ENCODE measurements at places on chromosomes 1 and 21. TPM values are rescaled to one million over a fixed set of nuclear protein-coding genes. Genes with fewer than 3 reads are reported as not detected.

The ETNK2 gene
- total RNA-seq = 17.7 TPM

The TMEM269 gene
- total RNA-seq = 0.05 TPM

The ST6GALNAC5 gene
- total RNA-seq = 0.60 TPM

The FCRL4 gene
- not detected for total RNA-seq

The TSACC gene
- 2.4 TPM for total RNA-seq

The LENEP gene
- total RNA-seq = 0.92 TPM

The NFASC gene
- 4.0 TPM for total RNA-seq

The TSPAN1 gene
- 37.5 TPM for total RNA-seq

The SMIM1 gene
- 0.79 TPM for total RNA-seq

The IFI44 gene
- 2.8 TPM for total RNA-seq

The C1orf141 gene
- not detected for total RNA-seq

The CZIB gene
- 27.5 TPM for total RNA-seq

The SPRR5 gene
- total RNA-seq = 0.71 TPM

The OPTC gene
- not detected for total RNA-seq

The NIBAN1 gene
- total RNA-seq = 3.1 TPM

The DDR2 gene
- 1.1 TPM for total RNA-seq

The PCBP3 gene
- total RNA-seq = not detected

Data from airway epithelial cell (primary cell).